ENCODE measurements at places on chromosomes 2 and 18.

DNA sequence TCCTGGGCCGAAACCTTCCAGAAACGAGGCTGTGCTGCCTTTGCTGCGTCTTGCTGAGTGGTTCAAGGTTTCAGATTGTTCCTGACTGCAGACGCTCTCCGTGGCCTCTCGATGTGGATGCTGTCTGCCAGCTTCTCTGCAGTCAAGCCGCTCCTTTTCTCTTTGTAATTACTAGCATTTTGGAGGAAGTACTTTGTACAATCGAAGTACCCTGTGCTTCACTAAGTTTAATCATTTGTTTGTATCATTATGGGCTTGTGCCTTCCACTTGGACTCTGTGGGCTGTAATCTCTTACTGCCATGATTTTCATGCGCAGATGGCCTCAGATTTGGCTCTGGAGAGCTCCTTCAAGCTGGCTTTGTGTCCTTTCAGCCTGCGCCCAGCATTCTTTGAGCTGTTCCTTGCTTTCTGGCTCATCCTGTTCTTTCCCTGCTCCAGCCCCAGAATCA is 49.3 kb downstream of the TRAF3IP1 start:
- DNase-seq, result no peak

GRCh38 chr2:147511491-147511948 is 333.3 kb upstream of the ACVR2A start:
- DNase-seq, result no peak

- DNase-seq, result no peak
Observed at GRCh38 chr2:221999717-222000116, 299.1 kb downstream of the PAX3 start.

DNA sequence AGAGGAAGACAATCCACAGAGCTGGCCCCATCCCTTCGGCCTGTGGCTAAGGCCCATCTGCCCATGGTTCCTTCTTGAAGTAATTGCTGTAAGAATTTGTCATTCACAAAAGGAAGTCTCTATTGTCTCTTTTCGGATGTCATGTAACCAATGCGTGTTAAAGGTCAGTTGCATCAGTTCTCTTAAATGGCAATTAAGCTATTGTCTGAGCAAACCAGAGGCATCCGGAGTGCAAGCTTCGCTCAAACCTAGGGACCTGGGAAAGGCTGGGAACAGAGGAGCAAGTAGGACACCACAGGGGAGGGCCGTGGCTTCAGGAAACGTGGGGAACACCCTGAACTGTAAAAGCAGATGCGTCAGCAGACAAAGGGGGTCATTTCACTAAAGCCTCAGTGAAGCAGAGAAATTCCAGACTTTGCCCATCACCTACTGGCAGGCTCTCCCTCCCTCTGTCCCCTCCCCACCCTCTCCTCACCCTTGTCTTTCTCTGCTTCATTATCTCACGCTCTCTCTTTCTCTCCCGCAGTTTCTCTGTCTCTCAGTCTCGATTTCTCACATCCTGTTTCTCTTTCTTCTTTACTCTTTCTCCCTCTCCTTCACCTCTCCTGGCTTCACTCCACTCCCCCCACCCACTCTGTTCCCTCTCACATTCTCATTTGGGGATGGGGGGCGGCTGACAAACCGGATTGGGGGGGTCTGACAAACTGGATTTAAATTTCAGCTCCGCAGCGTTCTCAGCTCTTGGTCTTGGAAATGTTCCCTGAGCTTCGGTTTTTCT is 204.6 kb upstream of the TNP1 start:
- no peak for DNase-seq

GRCh38 chr2:31088504-31089195 is 49.6 kb downstream of the GALNT14 start:
- DNase-seq, result no peak

- DNase-seq, result no peak
Observed at GRCh38 chr18:13568443-13569392, 157.6 kb downstream of the FAM210A start.

- no peak for DNase-seq
Observed at GRCh38 chr2:1910592-1911246, 166.4 kb upstream of the PXDN start.

Measured in RWPE2 (cell line).